ENCODE measurements at places on chromosomes 1 and 21. TPM values are rescaled to one million over a fixed set of nuclear protein-coding genes. Genes with fewer than 3 reads are reported as not detected.

GRCh38 chr21:31298618-31299269, 45.3 kb downstream of the TIAM1 start:
- no peak for DNase-seq

DNA sequence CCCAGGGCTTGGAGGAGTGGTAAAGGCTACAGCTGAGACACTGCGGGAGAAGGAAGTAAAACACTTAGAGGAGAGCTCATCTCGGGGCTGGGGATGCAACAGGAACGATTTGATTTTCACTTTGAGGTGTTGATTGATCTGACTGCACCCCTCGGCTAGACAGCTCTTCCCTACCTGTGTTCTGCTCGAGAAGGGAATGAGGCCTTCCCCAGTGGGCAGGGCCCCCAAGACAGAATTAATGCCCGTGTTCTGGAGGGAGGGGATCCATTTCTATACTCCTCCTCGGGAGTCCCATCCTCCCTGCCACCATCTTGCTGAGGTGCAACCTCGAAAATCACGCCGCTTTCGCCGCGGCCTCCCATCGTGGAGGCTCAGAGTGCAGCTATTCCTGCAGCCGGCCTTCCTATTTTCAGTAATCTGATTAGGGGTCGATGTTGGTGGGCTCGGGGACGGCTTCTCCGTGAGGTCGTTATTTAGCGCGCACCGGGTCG, 2.4 kb downstream of the ATP2B4 start:
- DNase-seq = peak; percentile 54

The KIF26B gene
- polyA plus RNA-seq = not detected

- no peak for DNase-seq
Observed at GRCh38 chr1:177748080-177748801, 221.6 kb downstream of the SEC16B start.

The LCE2B gene
- polyA plus RNA-seq = not detected

DNA sequence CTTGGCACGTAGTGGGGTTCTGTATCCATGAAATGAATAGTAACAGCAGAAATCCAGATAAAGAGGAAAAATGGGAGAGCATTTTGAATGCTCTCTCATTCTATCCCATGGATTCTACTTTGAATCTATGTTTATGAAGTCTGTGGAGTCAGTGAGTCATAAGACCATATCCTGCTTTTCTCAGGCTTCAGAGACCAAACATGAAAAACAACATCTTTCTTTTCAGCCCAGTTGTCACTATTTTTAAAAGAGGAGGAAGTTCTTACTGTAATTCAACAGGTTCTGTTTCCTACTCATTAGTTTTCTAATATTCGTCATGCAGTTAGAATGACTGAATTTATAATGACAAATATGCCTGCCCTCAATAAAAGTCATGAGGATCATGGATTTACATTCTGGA, 39.4 kb upstream of the CD55 start:
- no peak for DNase-seq

- DNase-seq = no peak
Observed at GRCh38 chr1:2989976-2990375, 31.3 kb upstream of the ACTRT2 start.

- no peak for DNase-seq
Observed at GRCh38 chr1:181430015-181430885, 53.1 kb upstream of the CACNA1E start.

The NFIA gene
- polyA plus RNA-seq = 0.28 TPM

GRCh38 chr1:210259561-210259960, 27.0 kb downstream of the SERTAD4 start:
- DNase-seq = no peak

DNA sequence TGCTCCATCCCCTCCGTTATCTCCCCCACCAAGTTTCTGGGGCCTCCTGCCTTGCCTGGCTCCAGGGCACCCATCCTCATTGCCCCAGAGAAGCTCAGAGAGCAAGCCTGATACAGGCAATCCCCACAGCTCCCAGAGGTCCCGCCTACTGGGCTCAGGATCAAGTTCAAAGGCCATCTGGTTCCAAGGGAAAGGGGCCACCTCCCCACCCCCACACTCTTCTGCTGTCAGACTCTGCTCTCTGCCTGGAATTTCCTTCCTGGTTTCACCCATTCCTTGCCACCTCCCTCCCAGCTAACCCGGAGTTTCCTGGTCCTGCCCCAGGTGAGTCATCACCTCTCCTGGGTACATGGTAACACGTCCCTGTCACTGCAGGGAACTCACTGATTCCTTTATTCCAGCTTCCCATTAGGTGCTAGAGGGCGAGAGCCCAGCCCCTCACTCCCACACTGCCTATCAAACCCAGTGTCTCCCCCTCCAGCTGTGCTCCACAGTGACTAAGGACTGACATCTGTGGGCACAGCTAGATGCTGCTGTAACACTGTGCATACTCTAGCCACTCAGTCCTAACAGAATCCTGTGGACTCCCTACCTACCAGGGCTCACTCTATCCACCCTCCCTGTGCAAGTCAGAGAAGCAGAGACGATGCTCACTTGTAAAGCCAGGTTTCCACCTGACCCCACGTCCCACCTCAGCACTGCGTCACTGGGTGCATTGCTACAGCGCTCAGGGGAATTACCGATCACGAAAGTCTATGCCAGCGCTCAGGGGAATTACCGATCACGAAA, 21.8 kb downstream of the RSPH1 start:
- DNase-seq = peak; percentile 90

The FCER1G gene
- polyA plus RNA-seq = 10.8 TPM

DNA sequence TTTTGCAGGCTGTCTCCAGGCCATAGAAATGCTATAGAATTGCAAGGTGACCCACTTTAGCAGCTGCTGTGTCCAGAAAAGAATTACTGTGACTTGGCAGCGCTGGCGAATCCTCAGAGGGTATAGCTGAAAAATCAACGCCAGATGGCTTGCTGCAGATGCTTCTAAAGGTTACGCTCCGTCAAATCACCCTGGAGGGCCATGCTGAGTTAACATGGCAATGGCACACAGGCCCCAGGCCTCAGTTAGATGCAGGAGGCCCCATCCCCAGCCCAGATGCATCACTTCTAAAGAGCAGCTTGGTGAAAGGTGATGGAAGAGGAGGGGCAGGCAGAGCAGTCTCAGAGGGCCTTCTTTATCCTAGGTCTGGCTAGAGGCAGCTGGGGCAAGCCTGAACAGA, 18.0 kb downstream of the KIAA1614 start:
- DNase-seq = no peak

DNA sequence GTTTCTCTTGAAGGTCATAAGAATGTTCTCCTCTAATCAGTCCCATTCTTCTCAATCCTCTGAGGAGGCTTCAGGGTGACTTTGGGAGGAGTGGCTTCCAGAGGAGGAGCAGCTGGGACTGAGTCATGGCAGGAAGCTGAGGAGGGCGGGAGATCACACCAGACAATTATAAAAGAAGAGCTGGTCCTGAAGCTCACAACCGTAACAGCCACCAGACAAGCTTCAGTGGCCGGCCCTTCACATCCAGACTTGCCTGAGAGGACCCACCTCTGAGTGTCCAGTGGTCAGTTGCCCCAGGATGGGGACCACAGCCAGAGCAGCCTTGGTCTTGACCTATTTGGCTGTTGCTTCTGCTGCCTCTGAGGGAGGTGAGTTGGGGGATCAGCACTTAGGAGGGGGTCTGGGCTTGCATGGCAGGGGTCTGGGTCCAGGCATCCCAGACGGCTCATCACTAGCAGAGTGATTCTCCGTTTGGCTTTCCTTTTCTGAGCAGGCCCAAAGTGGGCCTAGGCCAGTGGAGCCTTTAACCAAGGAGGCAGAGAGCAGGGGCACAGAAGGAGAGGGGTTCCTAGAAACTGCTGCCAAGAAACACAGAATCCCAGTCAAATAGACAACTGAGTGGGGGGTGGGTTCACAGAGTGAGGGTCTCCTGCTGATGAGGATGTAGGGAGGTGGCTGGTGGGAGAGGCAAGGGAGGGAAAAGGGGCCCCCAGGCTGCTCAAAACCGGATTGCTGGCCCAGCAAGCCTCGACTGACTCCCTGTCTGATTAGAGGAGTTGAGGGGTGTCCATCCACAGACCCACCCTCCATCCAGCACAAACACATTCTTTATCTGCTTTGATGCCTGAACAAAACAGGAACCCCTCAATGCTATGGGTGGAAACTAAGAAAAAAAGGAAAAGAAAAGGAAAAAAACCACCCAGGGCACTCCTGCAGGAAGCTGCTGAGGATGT, at the start of gene ECM1:
ECM1 (plus strand) TSS at position 198 of the 953 bp plus-strand sequence; CDS start at position 299, 101 bp downstream.
- no peak for DNase-seq

DNA sequence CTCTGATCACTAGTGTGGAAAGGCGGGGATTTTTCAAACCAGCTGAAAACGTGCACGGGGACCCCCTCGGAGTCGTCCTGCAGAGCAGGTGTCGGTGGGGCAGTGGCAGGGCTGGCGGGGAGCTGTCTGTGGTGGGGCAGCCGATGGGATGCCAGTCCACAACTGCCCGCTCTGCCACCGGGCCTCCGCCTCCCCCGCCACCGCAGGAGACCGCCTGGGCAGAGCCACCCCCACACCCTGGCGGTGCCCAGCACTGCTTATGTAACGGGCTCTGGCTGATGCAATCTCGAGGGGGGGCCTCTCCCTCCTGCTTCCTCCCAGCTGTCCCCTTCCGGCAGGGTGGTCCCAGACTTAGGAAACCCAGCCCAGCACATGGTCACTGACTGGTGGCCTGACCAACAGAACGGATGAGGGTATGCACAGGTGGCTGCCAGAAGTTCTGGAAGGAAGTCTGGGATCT, 9.3 kb downstream of the CHD5 start:
- DNase-seq = no peak

The KRTAP7-1 gene
- polyA plus RNA-seq = not detected
